ENCODE measurements at places on chromosomes 5 and 9.

DNA sequence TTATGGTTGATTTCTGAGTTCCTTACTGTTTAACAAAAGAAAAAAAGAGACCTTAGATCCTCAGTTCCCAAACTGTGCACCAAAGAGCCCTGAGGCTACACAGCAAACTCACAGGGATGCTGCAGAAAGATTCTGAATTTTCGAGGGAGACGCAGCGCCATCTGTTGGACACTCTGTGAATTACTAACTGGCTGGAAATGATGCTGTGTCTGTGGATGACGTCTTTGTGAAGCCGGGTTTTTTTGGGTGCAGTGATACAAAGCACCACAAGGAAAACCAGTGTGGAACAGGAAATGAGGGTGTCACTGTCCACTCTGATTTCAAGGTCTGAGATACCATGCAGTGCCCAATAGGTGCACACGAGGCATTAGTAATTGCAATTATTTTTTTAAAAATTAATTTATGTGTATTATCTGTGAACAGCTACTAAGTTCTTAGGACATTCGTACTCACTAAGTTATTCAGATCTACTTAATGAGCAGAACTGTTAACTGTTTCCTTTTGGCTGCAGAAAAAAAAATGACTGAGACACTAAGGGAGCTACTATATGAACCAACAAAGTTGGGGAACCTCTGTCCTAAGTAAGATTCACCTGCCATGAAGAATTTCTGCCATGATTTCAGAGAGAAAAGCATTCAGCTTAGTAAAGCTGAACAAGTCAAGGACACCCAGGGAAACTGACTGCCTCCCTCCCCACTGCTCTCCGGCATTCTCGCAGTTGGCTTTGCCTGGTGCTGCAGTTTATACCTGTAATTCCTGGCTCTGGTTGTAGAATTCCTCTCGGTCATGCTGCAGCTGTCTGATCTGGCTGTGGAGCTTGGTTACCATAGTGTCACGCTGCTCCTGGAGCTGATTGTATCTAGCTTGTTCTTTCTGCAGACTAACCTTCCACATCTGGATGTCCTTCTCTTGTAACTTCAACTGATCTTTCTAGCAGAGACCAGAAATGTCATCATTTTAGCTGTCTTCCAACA lies 23.4 kb downstream of the SPACA9 start:
- DNase-seq: peak; percentile 90

- DNase-seq: no peak
These were observed 26.0 kb upstream of the SYK start for GRCh38 chr9:90775657-90776056.

DNA sequence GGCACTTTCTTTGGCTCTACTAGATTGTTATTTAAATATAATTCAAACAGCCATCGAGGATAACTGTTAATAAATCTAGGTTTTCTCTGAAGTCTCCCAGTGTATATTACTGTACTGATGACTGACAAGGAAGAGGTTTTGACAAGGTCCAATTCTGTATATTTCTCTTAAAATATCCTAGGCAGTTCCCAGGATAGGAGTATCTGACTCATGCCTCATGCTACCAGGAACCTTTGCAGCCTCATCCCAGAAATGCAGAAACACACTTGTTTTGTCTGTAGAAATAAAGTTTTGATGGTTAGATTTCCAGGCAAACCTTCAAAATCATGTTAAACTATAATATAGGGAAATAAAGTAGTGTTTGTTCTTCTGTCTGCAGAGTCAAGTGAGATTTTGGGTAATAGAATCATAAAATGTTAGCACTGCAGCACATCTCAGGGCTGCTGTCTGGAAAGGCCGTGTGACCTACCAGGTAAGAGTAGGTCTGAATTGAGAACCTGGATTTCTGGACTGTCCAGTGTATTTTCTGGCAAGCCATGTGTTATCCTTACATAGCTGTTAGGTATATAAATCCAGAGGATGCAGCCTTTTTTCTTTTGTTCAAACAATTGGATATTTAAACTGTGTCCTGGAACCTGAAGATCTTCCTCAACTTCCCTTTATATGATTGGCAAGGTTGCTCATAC lies 8.3 kb downstream of the UBE2D2 start:
- no peak for DNase-seq

DNA sequence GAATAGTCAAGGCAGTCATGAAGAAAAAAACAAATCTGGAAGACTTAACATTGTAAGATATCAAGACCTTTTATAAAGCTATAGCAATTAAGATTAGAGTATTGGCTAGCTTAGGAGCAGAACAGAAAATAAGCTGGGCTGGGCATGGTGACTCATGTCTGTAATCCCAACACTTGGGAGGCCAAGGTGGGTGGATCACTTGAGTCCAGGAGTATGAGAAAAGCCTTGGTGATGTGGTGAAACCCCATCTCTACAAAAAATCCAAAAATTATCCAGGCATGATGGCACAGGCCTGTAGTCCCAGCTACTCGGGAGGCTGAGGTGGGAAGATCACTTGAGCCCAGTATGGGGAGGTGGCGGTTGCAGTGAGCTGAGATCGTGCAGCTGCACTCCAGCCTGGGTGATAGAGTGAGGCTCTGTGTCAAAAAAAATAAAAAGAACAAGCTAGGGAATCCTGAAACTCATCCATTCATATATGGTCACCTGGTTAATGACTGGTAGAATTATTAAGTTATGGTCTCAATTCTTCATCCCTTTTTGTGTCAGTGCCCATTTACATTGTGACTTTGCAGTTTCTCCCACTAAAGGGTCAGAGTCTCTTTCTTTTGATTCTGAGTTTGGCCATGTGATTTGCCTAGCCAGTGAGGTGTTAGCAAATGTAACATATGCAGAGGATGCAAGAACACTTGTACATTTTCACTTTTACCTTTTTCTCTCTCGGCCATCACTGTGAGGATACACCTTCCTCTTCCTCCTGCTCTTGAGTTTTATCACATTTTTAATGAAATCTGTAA lies 144.6 kb upstream of the SGCD start:
- DNase-seq: no peak

GRCh38 chr5:2753452-2754420 lies 2.3 kb upstream of the IRX2 start:
- no peak for DNase-seq

DNA sequence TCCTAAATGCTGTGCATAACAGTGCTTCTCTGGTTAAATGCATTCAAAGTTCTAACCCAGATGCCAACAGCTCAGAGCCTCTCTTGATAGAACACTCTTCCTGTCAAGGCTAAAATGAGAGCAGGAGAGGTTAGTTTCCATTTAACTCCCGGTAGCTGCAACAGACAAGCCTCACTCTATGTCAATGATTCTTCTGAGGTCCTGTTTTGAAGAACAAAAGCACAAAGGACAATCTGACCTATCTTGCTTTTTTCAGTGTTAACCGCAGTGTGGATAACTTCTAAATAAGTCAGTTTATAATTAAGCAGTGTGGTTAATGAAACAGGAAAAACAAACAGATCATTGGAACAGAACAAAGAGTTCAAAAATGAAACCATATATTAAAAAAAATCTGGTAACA lies 80.7 kb downstream of the ANKRD55 start:
- no peak for DNase-seq

GRCh38 chr5:161373345-161373707 lies 173.2 kb downstream of the GABRB2 start:
- DNase-seq: no peak

- peak; percentile 29 for DNase-seq
These were observed 122.3 kb upstream of the RAI14 start for GRCh38 chr5:34533582-34534522.

- DNase-seq: no peak
These were observed 71.2 kb downstream of the MARCHF11 start for GRCh38 chr5:16108418-16108817.

GRCh38 chr5:160071516-160071915 lies 47.7 kb downstream of the PWWP2A start:
- DNase-seq: no peak

- no peak for DNase-seq
These were observed 213.7 kb downstream of the FSTL4 start for GRCh38 chr5:133398646-133399101.

- DNase-seq: no peak
These were observed 122.3 kb upstream of the ABCA1 start for GRCh38 chr9:105050296-105050695.

DNA sequence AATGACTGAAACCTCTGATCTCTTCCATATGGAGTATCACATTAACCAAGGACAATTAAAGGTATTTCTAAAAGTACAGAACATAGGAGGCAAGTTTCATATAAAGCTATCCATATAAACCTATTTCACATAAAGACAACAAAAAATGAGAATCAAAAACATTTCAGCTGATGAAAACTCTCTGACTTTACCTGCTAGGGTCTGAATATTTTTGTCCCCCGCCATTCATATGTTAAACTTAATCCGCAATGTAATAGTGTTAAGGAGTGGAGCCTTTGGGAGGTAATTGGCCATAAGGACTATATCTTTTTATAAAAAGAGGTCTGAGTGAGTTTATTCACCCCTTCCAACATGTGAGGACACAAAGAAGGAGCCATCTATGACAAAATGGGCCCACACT lies 788.5 kb downstream of the DTWD2 start:
- no peak for DNase-seq

DNA sequence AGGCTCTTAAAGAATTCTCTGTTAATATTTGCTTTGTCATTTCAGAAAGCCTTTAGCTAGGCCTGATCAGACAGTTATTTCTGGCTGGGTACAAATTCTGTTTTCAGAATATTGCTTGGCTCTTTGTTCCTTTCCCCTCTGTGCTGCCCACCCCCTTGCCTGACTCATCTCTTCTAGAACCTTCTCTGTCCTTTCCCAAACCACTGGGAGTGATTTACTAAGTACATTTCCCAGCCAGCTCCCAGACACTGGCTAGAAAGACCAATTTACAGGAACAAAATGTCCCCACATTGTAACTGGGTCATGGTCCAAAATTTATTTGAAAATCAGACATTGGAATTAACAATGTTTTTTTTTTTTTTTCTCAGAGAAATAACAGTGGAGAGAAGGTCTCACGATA lies 133.1 kb upstream of the MAP1B start:
- DNase-seq: no peak

GRCh38 chr5:36655161-36655560 lies 48.8 kb downstream of the SLC1A3 start:
- DNase-seq: no peak

DNA sequence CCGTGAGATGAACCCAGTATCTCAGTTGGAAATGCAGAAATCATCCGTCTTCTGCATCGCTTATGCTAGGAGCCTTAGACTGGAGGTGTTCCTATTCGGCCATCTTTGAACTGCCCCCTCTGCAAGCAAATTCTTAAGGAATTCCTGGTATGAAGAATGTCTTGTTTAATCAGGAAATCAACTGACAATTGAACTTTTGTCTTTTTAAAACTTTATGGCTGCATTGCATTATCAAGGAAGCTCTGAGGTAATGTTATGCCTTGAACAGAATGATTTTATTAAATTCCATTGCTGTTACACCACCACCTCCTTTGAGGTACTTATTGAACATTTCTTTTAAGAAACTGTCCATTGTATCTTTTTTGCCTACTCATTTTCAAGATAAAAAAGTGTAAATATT lies 1915.7 kb upstream of the CDH9 start:
- DNase-seq: no peak

- peak; percentile 20 for DNase-seq
These were observed 6.7 kb downstream of the NCBP1 start for GRCh38 chr9:97640325-97640724.

GRCh38 chr9:84785792-84786547 lies 116.4 kb downstream of the NTRK2 start:
- DNase-seq: no peak

- DNase-seq: no peak
These were observed 19.6 kb upstream of the HRH2 start for GRCh38 chr5:175638305-175638704.

- DNase-seq: no peak
These were observed 10.4 kb upstream of the PPARGC1B start for GRCh38 chr5:149719666-149720065.

GRCh38 chr5:179225387-179225786 lies 119.9 kb downstream of the ADAMTS2 start:
- DNase-seq: no peak

DNA sequence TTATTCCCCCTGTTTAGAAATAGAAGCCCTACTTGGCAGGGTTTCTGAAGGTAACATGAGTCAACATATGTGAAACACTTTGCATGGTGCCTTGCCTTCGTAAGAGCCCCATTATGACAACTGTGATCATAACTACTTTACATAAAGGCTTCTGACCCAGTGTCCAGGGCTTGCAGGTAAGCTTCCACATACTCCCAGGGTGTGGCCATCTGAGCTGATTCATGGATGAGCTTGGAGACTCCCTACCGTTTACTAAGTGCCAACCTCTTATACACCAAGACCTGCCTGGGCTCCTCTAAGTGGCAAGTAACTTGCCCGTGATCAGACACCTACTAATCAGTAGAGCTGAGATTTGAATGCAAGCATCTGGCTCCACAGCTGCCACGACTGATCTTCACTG lies 62.8 kb upstream of the C5orf58 start:
- no peak for DNase-seq

DNA sequence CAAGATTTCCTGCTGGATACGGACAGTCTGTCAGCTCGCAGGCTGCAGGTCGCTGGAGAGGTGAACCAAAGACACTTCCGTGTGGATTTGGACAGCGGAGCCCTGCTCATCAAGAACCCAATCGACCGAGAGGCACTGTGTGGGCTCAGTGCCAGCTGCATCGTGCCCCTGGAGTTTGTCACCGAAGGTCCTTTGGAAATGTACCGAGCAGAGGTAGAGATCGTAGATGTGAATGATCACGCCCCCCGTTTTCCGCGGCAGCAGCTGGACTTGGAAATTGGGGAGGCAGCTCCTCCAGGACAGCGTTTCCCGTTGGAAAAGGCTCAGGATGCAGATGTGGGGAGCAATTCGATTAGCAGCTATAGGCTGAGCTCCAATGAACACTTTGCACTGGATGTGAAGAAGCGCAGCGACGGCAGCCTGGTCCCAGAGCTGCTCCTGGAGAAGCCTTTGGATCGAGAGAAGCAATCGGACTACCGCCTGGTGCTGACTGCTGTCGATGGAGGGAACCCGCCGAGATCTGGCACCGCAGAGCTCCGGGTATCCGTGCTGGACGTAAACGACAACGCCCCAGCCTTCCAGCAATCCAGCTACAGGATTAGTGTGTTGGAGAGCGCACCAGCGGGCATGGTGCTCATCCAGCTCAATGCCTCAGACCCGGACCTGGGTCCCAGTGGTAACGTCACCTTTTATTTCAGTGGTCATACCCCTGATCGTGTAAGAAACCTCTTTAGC lies 658 bp downstream of the PCDHGC4 start:
- no peak for DNase-seq

DNA sequence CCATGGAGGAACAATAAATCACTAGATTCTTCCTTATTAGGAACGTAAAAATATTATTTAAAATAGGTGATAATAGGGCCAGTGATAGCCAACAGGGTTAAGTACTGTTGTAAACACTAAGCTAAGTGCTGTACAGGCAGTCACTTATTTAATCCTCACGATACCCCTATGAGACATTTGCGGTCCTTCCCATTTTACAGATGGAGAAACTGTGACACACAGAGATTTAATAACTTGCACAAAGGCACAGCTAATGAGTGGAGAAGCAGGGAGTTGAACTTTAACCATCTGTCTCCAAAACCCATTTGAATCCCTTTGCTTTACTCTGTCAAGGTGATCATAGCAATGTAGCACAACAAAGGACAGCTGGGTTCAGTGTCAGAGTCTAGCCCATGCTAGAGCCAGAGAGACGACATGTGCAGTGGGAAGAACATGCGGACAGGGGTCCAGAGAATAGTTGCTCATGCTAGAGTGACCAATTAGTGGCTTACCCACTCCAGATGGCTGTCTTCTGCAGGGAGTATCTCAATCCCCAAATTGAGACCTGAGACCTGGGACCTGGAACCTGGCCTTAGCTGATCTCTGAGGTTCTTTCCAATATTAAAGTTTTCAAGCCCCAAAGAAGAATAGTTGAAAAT lies 28.9 kb downstream of the STXBP1 start:
- no peak for DNase-seq

All from SJCRH30 (cell line).